ENCODE measurements at places on chromosomes 2 and 18.

DNA sequence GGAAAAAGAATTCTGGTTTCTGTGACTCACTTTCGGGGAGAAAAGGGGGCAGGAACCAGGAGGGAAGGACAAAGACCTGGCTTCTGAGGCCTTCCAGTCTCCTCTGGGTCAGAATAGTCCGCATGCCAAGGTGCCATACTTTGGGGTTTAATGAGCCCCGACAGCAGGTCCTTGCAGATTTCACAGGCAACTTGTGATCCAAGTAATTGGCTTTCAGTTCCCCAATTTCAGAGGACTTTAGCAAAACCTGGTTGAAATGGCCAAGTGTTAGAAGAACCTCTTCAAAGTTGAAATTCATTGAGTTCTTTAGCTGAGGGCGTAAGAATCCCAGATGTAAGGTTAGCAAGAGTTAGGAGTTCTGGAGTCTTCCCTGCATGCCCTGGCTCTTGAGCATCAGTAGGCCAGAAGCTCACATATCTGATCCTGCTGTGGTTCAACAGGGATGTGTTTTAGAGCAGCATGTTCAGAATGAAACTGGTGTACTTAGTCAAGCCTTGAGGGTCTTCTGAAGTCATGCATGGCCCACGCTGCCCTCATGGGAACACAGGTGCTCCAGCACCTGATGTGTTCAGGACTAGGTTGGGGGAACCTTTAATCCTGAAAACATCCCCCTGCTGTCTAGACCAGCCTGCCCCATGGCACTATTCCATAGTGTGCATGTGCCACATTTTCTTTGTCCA is 143.0 kb downstream of the NUP35 start:
- DNase-seq, result no peak

- DNase-seq, result no peak
Observed at GRCh38 chr2:147649998-147650397, 194.8 kb upstream of the ACVR2A start.

DNA sequence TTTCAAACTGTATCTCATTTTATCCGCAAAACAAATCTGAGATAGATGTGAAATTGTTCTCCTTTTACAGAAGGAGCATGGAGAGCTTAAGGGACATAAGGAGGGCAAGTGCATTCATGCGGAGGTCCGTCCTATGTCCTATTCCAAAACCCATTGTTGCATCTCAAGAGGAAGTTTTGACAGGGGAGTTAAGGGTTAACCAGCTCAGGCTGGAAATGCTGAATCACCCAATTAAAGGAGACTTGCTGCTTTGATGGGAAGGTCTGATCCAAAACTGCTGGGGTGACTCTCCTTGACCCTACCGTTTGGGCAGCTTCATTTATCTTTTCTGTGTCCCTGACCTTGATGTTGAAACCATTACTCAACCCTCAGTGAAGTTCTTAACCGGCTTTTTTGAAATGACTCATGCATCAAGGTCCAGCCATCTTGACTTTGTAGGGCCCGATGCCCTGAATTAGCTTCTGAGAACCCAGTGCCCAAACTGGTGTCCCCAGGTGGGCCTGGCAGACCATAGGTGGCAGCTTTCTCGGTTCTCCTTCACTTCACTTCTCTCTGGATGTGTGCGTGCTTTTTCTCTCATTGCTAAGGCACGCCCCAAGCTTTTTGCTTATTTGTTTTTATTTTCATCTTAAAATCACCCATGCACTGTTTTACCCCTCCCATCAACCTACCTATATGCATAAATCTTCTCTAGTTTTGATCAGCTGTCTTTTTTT is 15.9 kb upstream of the TXNDC2 start:
- DNase-seq, result peak; percentile 43

DNA sequence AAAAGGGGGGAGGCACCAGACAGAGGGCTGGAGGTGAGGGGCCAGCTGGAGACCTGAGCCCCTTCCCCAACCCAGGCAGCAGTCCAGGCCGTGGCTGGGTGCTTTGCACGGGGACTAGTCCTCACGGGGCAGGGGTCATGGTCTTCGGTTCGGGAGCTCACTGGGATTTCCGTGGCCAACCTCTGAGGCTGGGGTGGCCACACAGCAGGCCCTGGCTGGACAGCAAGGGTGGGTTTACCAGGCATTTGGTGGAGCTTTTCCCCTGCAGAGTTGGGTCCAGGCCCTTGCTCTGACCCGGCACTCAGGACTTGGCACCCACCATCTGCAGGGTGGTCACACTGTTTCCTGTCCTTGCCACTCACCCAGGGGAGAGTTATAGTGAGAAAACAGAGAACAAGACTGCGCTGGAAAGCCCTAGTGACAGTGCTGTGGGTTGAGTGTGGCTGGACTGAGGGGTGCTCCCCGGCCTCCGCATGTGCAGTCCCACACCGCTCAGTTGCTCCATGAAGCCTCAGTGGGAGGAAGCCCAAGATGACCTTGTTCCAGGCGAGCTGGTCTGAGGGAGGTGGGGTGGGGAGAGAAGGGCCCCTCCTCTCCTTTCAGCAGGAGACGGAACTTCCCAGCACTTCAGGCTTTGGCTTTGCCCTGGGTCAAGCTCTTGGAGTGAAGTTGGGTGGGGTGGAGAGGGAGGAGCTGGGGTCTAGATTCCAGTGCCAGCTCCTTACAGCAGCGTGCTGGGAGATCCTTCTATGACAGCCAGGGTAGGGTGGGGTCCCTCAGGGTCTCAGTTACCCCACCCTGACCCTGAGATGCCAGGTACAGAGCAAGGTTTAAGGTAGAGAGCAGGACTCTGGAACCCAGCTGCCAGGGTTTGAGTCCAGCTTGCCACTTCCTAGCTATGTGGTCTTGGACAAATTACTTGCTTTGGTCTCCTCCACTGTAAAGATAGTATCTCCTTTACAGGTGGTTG is 219.8 kb downstream of the DYSF start:
- no peak for DNase-seq

DNA sequence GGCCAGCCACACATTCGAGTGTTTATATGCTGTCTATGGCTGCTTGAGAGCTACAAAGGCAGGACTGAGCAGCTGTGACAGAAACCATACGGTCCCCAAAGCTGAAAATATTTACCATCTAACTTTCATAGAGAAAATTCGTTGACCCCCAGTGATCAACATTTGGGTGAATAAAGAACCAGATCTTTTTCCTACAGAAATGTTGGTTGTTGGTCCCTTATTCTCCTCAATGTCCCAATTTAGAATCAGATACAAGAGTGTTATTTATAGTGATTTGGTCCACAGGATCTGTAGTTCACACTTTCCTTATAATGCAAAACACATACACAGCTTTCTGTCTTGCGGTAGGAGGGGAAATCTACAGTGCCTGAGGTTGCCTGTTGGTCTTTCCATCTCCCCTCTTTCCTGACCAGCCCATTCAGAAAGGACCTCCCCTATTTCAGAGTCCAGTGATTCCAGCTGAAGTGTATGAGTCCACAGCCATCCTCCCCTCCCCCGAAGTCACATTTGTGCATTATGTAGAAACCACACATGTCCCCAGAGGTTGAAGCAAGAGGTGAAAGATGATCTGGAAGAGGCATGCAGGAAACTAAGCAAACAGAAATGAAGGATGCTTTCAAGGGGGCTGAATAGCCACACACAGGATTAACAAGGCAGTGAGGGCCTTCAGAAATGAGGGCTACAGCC is 61.9 kb downstream of the SPRED2 start:
- DNase-seq, result no peak

DNA sequence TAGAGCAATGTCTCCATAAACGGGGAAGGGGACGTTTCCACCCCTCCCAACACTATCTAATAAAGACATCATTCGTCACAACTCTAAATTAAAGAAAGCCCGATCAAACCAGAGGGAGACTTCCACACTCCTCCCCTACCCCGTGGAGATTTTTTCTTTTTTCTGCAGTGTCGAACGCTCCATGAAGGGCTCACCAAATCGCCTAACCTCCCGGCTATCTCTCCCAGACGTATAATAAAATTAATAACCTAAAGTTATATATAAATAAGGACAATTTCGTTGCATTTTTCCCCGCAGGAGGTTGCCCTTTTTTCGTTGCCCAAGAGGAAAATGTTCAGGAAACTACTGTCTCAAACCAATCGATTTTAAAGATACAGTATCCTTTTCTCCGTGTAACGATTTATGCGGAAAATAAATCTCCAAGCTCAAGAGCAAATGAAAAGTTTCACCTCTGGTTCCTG is 2.4 kb downstream of the EVX2 start:
- DNase-seq, result no peak

DNA sequence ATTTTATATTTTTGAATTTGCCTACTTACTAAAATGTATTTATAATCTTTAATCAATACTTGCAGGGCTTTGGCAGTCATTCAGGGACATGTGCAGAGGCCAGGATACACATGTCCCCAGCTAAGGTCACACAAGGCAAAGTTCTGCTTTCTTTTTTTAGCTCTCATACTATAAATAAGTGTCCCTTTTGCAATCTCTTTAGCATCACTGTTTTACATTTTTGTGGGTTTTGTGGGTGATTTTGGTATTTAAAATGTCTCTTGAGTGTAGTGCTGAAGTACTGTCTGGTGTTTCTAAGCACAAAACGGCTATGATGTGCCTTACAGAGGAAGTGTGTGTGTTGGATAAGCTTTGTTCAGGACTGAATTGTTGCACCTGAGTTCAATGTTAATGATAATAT is 309.0 kb upstream of the GULP1 start:
- no peak for DNase-seq

DNA sequence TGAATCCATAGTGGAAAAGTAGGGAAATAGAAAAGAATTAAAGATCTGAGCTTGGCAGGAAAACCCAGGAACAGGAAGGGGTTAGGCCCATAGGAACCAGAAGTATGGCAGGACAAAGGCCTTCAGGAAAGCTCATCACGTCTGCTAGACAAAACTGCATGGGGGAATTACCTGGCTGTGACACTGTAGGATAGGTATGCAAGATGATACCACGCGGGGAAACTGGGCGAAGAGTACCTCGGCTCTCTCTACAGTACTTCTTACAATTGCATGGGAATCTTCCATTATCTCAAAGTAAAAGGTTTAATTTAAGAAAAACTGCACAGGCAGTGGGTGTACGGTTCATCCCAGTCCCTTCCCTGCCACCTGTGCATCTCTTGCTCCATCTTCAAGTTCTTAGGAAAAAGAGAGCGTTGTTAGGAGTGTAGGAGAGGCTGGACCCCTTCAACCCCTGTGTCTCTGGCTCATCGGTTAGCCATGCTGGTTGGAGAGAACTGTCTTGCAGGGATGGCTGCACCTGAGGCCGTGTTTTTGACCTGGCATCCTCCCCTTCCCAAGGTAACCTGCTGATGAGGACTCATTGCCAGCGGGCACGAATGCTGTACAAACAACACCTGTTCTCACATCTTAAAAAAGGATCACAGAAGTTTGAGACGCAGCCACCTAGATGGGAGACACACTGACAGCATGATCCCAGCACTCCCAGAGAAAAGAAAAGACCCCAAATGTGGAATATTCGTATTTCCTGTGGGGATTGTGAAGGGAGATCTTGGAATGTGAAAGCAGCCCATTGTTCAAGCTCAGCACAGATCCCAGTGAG is 120.5 kb upstream of the COPS8 start:
- no peak for DNase-seq

- peak; percentile 22 for DNase-seq
Observed at GRCh38 chr2:86703704-86704361, 16.3 kb upstream of the RMND5A start.

DNA sequence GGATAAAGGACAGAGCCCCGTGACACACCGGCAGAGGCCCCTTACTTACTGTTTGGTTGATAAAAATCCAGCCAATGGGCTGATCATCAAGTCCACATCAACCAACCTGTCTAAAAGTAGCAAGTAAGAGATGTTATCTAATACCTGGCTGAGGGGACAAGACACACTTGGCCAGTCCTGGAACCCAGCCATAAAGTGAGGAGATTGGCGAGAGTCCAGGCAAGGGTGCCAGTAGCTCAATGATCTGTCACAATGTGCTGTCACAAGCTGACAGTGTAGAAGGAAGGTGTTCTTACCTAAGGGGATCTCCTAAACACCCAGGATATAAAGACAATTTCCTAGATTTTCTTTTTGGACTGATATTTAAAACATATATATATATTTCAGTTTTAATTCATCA is 61.7 kb upstream of the IL1R2 start:
- no peak for DNase-seq

GRCh38 chr2:75595541-75596395 is 35.0 kb upstream of the EVA1A start:
- DNase-seq, result no peak

GRCh38 chr2:152925547-152926448 is 207.4 kb downstream of the ARL6IP6 start:
- DNase-seq, result no peak

DNA sequence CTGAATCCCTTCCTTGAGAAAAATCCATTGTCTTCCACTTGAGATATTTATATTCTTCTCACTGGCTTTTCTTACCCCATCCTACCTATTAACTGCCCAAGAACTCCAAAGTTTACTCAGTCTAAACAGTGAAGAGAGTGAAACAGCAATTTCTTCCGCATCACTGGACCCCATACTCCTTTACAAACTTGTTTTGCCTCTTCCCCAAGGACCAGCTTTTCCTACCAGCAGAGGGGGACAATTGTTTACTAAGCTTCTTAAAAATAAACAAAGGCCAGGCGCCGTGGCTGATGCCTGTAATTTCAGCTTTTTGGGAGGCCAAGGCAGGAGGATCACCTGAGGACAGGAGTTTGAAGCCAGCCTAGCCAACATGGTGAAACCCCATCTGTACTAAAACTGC is 52.0 kb downstream of the LRATD1 start:
- no peak for DNase-seq

DNA sequence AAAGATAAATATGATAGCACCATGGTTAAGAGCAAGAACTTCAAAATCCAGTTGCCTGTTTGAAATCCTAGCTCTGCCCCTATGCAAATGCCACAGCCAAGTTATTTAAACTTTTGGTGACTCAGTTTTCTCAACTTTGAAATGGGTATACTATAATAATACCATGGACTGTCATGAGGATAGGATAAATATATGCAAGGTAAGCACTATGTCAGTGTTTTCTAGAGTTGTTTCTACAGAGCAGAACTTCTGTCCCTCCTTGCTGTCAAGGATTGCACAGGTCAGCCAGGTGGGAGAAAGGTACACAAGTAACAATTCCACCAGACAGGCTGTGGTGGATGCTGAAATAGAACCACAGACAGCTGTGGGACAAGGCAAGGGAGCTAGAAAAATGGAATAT is 55.7 kb upstream of the BOD1L2 start:
- DNase-seq, result no peak

GRCh38 chr2:20365249-20365817 is 14.7 kb upstream of the PUM2 start:
- no peak for DNase-seq

- DNase-seq, result no peak
Observed at GRCh38 chr2:195513119-195513518, 143.9 kb upstream of the SLC39A10 start.

DNA sequence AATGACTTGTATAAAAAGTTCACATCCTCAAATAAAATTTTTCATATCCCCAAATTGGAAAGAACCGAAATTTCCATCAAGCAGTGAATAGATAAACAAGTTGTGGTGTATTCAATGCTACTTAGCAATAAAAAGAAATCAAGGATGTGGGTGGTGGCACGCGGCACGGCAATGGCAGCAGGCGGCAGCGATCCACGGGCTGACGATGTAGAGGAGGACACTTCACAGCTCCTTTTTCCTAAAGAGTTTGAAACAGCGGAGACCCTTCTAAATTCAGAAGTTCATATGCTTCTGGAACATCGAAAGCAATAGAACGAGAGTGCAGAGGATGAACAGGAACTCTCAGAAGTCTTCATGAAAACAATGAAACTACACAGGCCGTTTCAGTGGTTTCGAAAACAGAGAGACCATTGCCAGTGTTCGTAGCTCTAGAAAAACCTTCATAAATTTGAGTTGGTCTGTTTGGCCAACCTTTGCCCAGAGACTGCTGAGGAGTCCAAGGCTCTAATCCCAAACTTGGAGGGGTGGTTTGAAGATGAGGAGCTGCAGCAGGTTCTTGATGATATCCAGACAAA is 9.8 kb upstream of the IL36A start:
- DNase-seq, result no peak

All from NCI-H2227 treated with DMSO at 0.1 percent for 48 hours (cell line).